Left renal cortex interstitium (tissue), 4 donors: ENCODE measurements at places on chromosomes 5 and 9.

- no peak for DNase-seq
These were observed 96.2 kb downstream of the TLE4 start for GRCh38 chr9:79667817-79668436.

- DNase-seq = no peak
These were observed 5.3 kb downstream of the GSN start for GRCh38 chr9:121273064-121273775.

GRCh38 chr9:80143899-80144298, 572.1 kb downstream of the TLE4 start:
- DNase-seq = no peak

DNA sequence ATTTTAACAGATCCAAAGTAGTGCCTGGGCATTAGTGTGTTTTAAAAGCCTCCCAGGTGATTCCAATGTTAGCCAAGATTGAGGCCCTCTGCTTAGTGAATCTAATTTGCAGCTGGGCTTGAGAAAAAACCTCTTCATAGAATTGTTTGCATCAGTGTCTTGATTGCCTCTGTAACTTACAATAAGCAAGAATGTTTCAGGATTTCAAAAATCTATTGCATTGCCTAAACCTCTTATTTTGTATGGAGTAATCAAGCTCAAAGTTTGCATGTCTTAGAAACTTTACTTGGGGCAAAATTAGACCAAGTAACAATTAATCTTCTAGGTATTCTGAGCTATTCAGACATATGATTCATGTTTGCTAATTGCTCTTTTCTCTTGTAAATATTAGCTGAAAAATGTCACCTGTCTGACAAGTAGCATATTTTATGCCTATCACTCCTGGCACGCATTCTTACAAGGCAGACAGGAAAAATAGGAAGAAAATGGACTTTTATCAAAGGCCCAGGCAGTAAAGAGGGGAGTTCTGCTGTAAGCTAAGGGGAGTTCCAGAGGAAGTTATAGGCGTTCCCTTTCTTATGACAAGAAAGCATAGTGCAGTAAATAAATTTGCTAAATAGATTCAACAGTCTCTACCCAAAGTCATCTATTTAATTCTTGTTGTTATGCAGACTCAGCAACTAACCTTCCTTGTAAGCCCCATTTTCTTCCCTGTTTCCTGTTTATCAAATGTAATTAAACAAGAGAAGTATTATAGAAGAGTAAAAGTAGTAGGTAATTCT, 21.0 kb downstream of the PDCD1LG2 start:
- DNase-seq = no peak

DNA sequence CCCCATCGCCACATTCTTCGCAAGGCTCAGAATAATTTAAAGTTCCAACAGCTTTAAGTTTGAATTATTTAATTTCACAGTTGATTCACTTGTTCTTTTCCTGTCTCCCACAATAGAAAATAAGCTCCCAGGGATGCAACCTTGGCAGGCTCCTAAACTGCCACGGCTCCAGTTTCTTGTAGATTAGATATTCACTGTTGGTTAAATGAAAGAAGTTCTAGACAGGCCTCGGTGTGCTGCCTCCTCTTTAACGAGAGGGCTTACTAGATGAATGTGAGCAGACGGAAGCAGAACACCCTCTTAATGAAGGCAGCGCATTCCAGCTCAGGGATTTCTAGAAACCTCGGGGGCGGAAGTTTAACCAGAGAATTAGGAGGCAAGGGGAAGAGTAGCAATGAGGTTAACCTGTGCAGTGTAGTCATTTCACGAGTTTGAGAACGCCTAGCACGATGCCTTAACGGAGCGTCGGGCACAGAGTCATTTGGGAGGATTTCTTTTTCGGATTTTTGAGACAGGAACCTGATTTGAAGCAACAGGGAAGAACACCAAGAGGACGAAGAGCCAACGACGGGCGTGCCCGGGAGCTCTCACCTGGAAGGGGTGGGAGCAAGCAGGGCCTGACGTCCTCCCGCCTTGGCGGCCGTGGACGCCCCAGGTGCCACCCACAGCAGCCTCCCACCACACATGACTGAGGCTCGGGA, 637 bp upstream of the SMC5 start:
- peak; percentile 77 for DNase-seq

GRCh38 chr5:39013938-39014337, 60.3 kb downstream of the RICTOR start:
- no peak for DNase-seq

DNA sequence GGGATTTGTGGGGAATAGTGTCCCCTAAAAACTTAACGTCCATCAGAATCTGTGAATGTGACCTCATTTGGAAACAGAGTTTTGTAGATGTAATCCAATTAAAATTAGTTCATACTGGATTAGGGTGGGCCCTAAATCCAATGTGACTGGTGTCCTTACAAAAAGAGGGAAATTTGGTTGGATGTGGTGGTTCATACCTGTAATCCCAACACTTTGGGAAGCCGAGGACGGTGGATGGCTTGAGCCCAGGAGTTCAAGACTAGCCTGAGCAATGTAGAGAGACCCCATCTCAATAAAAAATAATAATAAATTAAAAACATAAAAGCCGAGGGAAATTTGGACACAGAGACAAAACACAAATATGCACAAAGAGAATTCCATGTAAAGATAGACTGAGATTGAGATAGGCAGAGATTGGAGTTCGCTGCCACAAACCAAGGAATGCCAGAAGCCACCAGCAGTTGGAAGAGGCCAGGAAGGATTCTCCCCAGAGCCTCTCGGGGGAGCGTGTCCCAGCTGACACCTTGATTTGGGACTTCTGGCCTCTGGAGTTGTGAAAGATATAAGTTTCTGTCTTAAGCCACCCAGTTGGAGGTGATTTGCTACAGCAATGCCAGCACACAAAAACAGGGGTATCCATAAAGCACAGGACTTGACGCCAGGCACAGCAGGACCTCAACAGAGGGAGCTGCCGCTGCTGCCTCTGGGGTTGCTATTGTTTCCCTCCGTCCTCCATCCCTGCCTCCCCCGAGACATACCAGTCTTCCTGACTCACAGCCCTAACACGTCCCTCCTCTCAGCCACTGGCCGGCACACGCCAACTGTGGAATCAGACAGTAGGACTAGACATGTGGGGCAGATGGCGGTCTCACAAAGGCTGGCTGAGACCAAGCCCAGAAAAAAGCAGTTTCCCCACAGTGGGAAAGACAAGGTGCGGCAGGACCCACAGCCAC, 73.8 kb upstream of the IL17B start:
- DNase-seq = no peak

GRCh38 chr9:87537625-87538024, 40.0 kb downstream of the DAPK1 start:
- no peak for DNase-seq

DNA sequence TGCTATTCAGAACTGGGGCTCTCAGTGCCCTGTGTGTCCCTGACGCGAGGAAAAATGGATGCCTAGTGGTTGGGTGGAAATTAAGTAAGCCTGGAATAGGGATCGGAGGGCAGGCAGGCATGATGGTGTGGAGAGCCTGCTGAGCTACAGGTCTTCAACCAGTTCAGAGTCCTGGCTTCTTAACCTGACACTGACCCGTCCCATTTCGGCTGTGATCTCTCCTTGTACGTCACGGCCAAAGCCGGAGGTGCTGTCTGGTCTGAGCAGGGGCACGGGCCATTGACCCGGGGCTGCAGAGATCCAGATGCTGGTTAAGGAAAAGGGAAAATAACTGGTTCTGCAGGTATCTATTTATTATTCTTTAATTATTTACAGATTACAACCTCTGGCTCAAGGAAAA, 27.9 kb downstream of the RHOBTB3 start:
- DNase-seq = no peak

DNA sequence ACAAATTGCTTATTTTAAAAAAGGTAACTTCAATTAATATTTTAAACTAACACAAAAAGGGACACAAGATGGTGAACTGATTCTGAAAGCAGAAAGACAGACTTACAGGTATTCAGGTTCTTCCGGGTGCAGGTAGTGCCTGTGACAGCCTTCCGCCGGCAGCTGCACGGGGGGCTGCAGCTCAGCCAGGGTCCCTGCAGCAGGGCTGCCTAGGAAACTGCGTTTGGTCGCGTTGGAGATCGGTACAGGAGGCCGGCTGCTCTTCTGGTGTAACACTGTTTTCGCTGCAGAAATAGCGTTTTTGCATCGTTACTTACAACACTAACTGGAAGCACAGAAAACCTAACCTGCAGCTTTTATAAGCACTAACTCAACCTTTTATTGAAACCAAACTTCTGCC, 80.0 kb downstream of the CAMSAP1 start:
- DNase-seq = no peak

GRCh38 chr5:107289030-107289714, 381.6 kb downstream of the EFNA5 start:
- DNase-seq = no peak

DNA sequence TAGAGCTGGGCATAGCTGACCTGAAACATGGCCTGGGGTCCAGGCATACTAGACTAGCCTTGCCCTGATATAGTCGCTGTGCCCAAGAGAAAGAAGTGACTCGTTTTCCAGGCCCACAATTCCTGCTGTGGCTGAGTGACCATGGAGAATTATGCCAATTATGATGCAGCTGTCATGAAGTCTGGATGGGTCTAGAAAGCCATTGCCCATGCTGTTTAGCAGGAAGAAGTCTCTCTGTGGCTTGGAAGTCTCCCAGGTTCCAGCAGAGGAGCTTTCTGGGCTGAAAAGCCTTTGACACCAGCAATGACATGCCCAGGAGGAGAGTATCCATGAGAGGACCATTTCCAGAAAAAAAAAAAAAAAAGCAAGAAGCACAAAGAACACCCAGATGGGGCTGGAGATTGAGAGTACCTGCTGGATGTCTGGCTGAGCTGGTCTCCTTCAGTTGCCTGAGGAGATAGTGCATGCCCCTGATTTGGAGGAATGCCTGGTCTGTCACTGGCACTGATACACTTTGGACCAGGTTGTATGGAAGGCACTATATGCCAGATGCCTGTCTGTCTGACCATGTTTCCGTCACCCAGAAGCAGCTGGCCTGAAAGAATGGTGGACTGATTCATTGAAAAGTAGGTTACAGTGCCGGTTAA, 128.0 kb upstream of the EPB41L4A start:
- no peak for DNase-seq

- DNase-seq = no peak
These were observed 136.4 kb downstream of the SEMA5A start for GRCh38 chr5:9409413-9409960.

GRCh38 chr5:106269252-106269843, 1401.4 kb downstream of the EFNA5 start:
- no peak for DNase-seq

- no peak for DNase-seq
These were observed 17.9 kb downstream of the MYO10 start for GRCh38 chr5:16918156-16918555.

GRCh38 chr5:116583862-116584222, 9.2 kb upstream of the SEMA6A start:
- no peak for DNase-seq

GRCh38 chr5:15957124-15957523, 222.5 kb downstream of the MARCHF11 start:
- no peak for DNase-seq

GRCh38 chr5:149211566-149211965, 60.1 kb upstream of the AFAP1L1 start:
- no peak for DNase-seq

DNA sequence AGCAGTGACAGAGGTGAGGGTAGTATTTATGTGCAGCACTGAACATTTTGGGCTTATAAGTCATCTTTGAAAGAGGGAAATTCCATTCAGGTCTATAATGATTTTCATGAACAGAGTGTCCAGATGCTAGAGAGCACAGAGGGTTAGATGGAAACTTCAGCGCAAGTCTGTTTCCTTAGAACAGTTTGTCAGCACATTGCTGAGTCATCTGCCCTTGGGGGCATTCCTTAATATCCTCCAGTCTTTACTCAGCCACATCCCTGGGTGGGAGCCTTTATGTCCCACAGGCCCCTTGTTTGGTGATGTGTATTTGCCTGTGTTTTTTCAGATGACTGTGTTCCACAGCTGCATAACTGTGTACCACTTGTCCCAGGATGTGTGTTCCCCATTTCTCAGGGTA, 138.5 kb upstream of the S1PR3 start:
- DNase-seq = no peak

GRCh38 chr5:136840601-136841000, 475.3 kb upstream of the TRPC7 start:
- DNase-seq = no peak

DNA sequence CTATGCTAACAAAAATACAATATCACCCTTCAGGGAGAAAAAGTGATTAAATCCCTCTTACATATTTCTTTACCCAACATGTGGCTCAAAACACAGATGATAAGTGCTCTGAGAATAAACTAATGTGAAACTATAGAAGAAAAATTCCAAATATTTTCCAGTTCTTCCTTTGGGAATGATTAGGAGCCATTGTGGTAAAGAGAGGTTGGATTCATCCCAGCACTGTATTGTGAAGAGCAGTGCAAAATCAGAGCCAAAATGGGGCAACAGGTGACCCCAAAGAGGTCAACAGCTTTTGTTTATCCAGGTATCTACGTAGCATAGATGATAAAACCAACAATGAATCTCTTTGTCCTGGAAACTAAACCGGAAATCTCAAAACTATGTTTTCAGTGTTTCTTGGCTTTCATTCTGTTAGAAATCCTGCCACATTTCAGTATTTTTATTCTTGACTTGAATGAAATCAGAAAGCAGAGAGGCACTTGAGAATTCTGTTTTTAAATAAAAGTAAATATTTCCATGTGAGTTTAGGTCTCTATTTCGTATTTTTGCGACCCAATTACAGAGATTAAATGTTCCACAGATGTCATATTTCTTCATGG, 120.4 kb upstream of the FST start:
- no peak for DNase-seq

- no peak for DNase-seq
These were observed 52.4 kb downstream of the USP20 start for GRCh38 chr9:129887334-129888292.

DNA sequence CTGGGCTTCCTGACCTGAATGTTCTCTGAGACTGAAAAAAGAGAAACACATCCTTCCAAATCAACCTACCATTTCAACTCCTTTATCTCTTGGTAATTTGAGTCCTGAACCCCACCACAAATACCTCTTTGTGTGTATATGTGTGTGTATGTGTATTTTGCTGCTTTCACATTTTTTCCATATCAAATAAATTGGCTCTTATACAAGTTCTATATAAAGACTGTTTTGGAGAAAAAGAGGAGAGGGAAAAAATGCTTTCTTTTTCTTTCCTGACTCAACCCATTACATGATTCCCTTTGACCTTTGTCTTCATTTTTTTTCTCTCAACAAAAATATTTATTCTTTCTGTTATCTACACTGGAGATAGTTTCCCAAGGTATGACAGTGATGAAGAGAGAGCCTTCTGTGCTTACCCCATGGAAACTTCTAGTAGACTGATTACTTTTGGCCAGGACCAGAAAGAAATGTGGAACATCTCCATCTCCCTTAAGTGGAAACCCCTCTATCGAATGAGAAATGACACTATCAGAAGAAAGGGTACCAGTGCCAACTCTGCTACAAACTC, 85.3 kb downstream of the PAPPA start:
- DNase-seq = no peak
